Activated B cell treated with CpG ODN at 0.5 μM for 24 hours (primary cell): ENCODE measurements at places on chromosomes 1 and 21.

DNA sequence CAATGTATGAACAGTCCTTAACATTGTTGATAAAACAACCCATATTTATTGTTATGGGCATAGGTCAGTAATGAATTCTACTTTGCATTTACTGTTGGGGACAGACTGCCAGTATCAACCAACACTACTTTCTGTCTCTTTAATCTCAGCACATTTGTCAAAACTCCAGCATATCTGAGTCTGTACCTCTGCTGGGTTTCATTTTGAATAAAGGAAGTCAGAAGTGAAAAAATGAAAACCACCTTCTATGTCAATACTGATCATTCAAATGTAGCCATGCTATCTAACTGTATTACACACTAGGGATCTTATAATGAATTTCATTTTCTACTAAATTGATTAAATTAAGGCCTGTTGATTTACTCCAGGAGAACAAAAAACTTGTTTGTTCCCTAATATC, 24.2 kb upstream of the CXADR start:
- no peaks in the 10 kb centered on the region for H3K4me1 ChIP-seq
- H3K27ac ChIP-seq = no peak overlapping the region
- no peak for DNase-seq
- no peaks in the 10 kb centered on the region for H3K36me3 ChIP-seq
- no peak overlapping the region for H3K4me3 ChIP-seq

DNA sequence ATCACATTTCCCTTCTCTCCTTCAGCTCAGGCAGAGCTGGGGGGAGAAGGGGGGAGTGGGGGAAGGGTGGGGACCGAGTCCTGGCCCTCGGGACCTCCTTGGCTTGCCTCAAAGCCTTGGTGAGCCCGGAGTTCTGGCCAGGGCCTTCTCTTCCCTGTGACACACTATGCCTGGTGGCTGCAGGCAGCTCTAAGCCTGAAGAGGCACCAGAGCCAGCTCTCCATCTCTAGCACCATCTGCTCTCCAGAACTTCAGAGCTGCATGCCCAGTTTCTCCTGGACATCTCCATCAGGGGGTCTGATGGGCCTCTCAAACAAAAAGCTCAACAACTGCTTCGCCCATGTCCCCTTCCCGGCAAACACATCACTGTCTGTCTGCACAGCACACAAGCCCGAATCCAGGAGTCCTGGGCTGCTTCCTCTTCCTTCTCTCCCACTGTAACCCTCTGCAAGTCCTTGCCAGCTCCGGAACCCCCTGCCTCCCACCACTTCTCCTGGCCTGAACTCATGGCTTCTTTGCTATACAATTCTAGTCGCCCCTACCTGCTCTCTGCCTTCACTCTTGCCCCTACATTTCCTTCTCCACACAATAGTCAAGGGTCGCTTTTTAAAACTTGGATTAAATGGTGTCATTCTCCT, 26.5 kb downstream of the KIAA1614 start:
- H3K36me3 ChIP-seq = no peaks in the 10 kb centered on the region
- H3K4me3 ChIP-seq = no peak overlapping the region
- peaks cover 16% of the 10 kb centered on the region for H3K4me1 ChIP-seq
- H3K27me3 ChIP-seq = no peaks in the 10 kb centered on the region

DNA sequence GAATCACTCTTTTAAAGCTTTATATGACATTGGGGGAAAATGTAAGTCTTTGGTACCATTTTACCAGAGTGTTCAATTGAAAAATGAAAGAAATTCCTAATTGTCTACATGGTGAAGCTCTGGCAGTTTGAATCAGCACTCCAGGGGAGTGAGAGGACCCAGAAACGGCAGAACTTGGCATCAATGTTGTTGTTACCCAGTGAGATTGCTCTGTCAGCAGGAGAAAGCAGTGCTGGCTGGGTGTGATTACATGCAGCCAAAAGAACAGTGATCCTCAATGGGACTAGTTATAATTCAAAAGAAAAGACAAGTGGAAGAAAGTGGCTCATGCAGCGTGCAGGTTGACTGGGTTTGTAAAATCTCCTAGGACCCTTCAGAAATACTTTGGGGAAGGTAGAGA, 206.4 kb downstream of the PTPRC start:
- H3K36me3 ChIP-seq = no peaks in the 10 kb centered on the region
- H3K27me3 ChIP-seq = no peaks in the 10 kb centered on the region
- no peaks in the 10 kb centered on the region for H3K4me1 ChIP-seq
- H3K27ac ChIP-seq = no peak overlapping the region
- no peak overlapping the region for H3K4me3 ChIP-seq

GRCh38 chr21:43956670-43957035, 55.5 kb upstream of the TRAPPC10 start:
- peaks cover 22% of the 10 kb centered on the region for H3K36me3 ChIP-seq
- DNase-seq = no peak
- H3K27me3 ChIP-seq = no peaks in the 10 kb centered on the region
- H3K27ac ChIP-seq = no peak overlapping the region
- H3K4me1 ChIP-seq = peaks cover 31% of the 10 kb centered on the region

- H3K4me3 ChIP-seq = no peak overlapping the region
- H3K4me1 ChIP-seq = no peaks in the 10 kb centered on the region
- DNase-seq = no peak
- peaks cover 68% of the 10 kb centered on the region for H3K36me3 ChIP-seq
- H3K27ac ChIP-seq = no peak overlapping the region
Measured at GRCh38 chr21:37176716-37177115, 90.4 kb downstream of the VPS26C start.

DNA sequence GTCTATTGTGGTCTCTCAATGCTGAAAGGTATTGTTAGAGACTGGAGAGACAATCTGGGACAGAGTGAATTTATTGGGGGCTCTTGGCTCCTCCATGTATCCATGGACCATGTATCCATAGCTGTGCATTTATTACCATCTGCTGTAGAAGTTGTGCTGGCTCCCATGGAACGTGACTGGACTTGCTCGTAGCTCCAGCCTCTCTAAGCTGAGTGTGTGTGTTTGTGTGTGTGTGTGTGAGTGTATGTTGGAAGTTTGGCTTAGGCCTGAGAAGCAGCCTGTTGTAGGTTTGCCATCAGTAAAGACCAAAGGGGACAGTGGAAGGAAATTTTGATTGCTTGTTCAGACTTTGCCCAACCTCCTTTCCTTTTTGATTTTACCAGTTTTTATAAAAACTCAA, 105.7 kb upstream of the USP24 start:
- DNase-seq = no peak
- peaks cover 4% of the 10 kb centered on the region for H3K4me1 ChIP-seq
- no peaks in the 10 kb centered on the region for H3K36me3 ChIP-seq
- H3K27ac ChIP-seq = no peak overlapping the region
- H3K4me3 ChIP-seq = no peak overlapping the region

GRCh38 chr1:172629170-172629569, 29.7 kb upstream of the FASLG start:
- H3K4me1 ChIP-seq = no peaks in the 10 kb centered on the region
- H3K4me3 ChIP-seq = no peak overlapping the region
- no peaks in the 10 kb centered on the region for H3K36me3 ChIP-seq
- H3K27ac ChIP-seq = no peak overlapping the region

- no peak overlapping the region for H3K4me3 ChIP-seq
- H3K27ac ChIP-seq = no peak overlapping the region
- H3K36me3 ChIP-seq = no peaks in the 10 kb centered on the region
- H3K27me3 ChIP-seq = no peaks in the 10 kb centered on the region
Measured at GRCh38 chr1:101288491-101288944, 51.7 kb downstream of the S1PR1 start.

DNA sequence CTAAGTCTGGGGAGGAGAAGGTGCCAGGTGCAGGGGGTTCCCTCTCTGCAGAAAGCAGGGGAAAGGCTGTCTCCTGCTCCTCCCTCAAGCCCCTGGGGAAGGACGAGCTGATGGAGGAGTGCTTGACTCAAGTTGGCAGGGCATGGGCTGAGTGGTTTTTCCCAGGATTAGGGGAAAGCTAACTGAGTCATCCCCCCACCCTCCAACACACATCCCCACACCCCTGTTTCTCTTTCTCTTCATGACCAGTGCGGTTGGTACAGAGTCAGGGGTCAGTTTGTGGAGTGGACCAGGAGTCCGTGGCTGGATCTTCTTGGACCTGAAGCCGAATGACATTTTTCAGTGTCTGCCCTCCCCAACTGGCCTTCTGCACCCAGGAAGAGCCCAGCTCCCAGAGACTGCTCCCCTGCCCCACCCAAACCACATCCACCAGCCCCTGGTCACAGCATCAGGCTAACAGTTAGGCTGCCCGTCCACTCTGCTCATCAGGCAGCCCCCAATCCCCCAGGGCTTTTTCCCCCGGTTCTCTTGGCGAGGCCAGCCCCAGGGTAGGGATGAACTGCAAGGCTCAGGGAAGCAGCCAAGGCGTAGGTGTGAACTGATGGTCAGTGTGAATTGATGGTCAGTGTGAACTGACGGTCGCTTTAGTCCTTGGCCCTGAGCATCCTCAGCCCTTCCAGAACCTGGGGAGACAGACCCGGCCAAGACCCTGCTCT, 81.0 kb downstream of the PAX7 start:
- DNase-seq = no peak
- peaks cover 45% of the 10 kb centered on the region for H3K27me3 ChIP-seq
- H3K4me1 ChIP-seq = peaks cover 6% of the 10 kb centered on the region
- H3K4me3 ChIP-seq = no peak overlapping the region
- no peak overlapping the region for H3K27ac ChIP-seq

DNA sequence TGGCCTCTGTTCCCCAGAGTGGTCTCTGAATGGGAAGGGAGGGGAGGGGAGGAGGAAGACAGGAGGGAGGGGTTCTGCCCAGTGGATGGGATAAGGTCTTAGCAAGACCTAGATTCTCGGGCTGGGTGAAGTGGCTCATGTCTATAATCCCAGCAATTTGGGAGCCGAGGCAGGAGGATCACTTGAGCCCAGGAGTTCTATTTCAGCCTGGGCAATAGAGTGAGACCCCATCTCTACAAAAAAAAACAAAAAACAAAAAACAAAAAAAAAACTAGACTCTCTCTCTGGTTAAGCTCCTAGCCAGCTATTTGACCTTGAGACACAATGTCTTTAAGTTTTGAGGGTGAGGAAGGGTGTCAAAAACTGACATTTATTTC, 11.4 kb downstream of the UQCRHL start:
- H3K27ac ChIP-seq = no peak overlapping the region
- H3K4me3 ChIP-seq = no peak overlapping the region
- H3K36me3 ChIP-seq = no peaks in the 10 kb centered on the region
- peaks cover 7% of the 10 kb centered on the region for H3K27me3 ChIP-seq
